Stimulated activated CD8-positive, alpha-beta memory T cell treated with anti-CD3 and anti-CD28 coated beads, Interleukin-4, amount 100 ng/mL, for 1 hour (primary cell): ENCODE measurements at places on chromosomes 16 and 17.

DNA sequence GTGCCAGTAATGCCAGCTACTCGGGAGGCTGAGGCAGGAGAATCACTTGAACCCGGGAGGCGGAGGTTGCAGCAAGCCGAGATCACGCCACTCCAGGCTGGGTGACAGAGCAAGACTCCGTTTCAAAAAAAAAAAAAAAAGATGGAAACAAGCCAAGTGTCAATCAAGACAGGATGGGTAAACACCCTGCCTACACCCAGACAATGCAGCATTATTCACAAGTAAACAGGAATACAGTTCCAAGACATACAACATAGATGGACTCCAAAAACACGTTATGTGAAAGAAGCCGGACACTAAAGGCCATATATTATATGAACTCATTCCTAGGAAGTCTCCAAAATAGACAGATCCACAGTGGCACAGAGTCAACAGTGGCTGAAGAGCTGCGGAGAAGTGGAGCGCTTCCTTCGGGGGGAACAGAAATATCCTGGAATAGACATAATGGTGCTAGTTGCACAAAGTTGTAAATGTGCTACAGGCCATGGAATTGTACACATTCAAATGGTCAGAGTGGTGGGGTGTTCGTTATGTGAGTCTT, 33.9 kb downstream of the ANKRD11 start:
- DNase-seq, result no peak

DNA sequence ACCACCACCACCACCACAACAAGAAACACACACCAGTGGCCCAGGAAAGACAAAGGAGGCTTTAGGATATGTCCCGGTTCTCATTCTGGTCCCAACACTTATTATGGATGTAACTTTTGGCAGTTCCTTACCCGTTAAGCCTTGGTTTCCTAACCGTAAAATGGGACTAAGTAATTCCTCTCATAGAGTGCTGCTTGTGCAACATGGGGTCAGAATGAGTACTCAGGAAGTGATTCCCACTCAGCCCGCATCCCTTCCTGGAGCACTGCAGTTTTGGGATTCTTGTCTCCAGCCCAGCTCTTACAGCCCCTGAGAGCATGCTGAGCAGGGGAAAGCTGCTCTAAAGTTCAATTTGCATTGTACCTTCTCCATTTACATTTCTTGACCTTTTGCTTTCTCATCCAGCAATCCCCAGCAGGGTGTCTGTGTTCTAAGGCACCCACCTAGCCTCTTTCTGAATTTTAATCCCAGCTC, 262.6 kb downstream of the PRKCA start:
- DNase-seq, result no peak

DNA sequence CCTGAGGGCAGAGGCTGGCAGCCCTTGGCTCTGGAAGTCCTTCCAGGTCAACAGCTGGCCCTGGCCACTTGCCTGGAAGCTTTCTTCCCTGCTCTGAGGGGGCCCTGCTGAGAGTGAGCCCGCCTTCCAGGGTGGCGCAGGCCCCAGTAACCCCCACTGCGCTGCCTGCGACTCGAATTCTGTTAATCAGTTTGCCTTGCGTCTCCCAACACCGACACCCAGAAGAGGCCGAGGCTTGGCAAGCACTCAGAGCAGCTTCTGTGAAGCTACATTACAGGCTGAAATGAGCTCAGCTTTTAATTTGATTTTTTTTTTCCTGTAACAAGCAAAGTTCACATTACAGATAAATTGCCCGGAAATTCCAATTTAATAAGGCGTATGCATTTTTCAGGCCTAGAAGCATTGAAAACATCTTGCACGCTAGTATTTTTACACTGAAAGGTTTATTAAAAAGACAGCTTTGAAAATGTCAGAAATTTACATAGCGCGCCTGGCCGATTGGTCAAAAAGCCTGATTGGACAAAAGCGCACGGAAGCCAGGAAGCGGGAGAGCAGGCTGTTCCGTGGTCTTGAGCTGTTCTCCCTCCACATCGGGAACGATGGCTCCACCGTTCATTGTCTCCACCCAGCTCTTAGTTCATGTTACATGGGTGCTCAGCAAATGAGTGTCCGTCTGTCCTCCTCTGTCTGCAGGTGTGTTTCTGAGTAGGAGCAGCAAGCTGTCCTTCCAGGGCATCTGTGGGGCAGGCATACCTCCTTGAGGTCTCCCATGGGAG, 65.5 kb upstream of the HSBP1 start:
- no peak for DNase-seq

DNA sequence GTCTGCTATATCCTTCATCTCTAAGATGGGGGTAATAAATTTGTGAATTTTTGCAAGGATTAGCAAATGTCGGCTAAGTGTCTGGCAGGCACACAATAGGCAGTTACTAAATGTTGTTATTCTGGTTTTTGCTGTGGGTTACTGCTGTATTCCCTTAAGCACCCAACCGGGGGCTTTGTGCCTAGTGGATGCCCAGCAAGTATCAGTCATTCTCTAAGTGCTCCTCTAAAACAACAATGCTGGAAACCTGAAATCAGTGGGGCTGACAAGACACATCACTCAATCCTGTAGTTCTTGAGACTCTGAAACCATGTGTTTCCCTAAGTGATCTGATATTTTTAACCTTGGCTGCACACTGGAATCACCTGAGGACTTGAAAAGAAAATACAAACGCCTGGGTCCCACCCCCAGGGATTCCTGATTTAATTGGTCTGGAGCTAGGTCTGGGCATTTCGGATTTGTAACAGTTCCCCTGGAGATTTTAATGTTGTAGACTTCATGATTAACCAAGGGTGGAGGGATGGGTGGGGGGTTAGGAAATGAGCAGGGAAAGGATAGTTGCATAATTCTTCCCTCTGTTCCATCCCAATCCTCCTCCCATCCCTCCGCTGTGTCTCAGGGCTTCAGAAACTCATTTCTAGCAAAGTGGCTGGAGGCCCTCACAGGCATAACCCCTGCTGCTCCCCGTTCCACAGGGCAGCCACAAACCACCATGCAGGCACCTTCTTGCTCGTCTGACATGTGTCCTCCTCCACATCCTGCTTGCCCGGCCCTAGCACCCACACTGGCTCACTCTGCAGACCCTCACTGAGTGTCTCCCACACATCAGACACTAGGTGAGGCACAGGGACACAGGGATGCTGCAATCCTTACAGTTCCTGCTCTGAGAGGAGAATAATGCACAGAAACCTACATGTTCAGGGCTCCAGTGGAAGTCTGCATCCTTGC, 61.7 kb upstream of the LYRM9 start:
- no peak for DNase-seq

DNA sequence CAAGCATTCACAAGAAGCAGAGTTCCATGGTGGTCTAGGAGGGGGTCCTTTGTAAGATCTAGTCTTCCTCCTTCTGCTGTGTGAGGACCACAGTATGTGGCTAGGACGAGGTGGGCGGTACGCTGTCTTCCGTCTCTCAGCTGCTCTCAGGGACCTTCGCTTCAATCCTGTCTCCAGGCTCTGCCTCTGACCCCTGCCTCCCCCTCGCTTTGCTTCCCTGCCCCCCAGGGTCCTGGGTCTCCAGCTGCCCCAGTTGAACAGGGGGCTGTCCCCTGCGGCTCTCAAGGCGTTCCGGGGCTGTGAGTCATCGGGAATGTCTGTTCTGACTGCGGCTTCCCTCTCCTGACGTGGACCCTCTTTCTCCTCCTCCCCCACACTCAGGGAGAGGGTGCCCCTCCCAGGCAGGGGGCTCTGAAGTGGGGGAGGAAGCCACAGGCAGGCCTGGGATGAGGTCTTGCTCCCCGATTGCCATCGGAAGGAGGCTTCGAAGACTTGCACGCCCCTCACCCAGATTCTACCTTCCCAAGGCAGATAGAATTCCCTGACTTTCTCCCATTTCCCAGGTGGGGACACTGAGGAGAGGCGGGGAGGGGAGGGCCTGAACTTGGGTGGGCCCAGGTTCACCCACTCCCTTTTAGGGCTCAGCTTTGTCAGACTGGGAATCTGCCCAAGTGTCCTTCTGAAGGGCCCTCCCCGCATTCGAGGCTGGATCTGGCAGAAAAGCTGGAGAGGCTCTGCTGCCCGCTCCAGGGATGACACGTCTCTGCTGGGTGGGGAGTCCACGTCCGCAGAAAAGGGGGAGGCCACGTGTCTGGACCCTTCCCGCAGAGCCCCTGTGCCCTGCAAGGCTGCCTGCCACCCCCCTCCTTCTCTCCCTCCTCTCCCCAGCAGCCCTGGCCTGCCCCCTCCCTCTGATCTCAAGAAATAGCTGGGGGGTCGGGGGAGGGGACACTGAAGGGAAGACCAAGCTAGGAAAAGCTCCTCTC, 9.1 kb upstream of the COL1A1 start:
- DNase-seq, result no peak

DNA sequence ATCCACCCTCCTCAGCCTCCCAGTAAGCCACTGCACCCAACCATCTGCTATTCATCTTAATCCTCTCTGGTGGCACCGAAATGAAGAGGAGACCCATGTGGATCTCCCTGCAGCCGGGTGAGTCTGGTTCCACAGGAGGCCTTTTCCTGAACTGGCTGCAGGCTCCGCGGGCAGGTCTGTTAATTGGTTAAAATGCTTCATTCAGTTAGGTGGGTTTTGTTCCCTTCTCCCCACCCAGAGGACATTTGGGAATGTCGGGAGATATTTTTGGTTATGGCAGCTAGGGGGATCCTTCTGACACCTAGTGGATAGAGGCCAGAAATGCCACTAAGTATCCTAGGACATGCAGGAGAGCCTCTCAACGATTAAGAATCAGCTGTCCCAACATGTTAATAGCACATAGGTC, 16.7 kb downstream of the C16orf54 start:
- no peak for DNase-seq

DNA sequence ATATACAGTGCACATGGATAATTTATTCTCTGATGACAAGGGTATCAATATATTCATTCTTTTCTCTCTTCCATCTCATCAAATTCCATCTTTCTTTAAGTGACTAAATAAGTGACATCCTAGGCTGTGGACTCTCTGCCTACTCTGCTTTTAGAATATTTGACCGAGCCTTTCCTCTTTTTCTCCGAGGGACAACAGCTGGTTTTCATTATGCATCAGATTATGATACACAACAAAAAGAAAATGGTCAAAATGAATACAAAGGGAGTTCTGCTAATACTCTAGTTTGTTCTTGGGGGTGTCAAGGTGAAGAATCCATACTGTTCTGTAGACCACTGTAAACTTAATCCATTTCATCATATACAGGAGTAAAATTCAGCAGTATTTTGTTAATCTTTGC, 942.6 kb downstream of the KCNJ2 start:
- DNase-seq, result no peak

DNA sequence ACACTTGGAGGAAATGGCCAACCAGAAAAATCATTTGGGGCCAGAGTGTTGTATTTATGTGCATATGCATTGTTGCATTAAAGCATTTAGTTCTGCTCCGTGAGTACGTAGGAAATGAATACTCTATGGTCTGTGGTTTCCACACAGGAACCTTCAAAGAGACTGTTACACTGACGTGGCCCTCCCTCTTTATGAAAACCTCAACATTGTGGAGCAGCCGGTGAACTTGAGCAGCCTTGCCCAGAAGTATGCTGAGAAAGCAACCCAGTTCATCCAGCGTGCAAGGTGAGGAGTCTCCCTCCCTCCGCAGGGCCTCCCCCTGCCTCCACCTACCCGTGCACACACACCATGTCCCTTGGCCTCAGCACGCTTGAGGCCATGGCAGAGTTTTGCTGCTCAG, 65.2 kb downstream of the ARSG start:
- DNase-seq, result peak; percentile 36

DNA sequence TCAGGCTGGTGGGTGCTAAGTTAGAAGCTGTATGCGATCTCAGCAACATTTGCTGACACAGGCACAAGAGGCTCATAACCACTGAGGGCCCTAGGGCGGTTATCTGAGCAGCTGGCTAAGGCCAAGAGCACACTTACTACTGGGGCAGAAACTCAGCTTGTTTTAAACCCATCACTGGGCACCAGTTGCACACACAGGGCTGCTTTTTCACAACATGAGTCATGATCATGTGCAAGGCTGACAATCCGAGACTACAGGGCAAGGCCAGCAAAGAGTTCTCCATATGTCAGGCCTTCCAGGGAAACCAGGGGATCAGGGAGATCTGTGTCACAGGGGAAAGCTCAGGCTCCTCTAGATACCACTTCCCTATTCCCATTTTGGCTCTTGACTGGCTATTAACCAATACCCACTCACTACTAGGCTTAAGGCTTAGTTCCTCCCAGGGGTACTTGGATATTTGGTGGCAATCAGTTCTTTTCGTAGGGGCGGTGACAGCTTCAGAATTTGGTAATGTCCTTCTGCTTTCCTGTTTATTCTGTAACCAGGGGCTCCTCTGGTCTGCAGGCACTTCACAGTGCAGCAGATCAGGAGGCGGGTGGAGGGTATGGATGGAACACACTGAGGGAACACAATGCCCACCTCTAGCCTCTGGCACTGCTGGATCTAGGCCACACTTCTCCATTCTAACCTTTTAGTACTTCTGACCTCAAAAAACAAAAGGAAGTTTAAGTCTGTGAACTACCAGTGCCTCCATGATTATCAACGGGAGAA, 44.9 kb upstream of the ERN1 start:
- DNase-seq, result no peak

DNA sequence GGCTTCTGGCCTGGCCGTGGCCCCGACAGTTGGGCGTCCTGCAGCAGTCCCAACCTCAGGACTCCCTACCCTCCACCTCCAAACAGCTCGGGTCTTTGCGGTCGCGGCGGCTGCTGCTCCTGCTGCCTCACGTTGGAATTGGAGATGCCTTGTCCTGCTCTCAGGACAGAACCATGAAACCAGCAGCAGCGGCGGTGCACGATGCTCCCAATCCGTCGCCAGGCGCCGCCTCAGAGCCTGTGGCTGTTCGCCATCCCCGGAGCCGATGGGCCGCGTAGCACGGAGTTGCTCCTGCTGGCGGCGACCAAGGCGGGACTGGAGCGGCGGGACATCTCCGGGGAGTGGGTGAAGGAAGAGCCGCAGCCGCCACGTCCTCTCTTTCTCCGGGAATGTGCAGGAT, 1965.9 kb downstream of the TP53TG3F start:
- no peak for DNase-seq

- peak; percentile 24 for DNase-seq
Observed at GRCh38 chr17:80005360-80006338, 30.0 kb downstream of the TBC1D16 start.

GRCh38 chr16:49282690-49283375, 1.2 kb upstream of the CBLN1 start:
- DNase-seq, result no peak

DNA sequence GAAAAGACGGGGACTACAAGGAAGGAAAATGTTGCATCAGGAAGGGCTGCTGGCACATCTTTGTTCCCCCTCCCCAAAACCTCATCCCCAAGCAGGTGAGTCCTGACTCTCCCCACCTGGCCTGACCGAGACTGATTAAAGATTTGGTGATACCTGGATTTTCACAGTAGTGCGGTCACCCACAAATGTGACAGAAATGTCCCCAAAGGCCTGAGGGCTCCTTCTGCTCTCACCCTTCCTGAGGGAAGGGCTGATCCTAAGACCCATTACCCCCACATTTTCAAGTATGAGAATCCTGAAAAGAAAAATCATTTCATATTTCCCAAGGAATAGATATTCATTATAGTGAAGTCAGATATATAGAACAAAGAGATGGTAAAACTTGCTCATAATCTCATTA, 28.8 kb downstream of the TBC1D3B start:
- no peak for DNase-seq

GRCh38 chr16:12871784-12872183, 29.6 kb upstream of the SHISA9 start:
- DNase-seq, result no peak

- DNase-seq, result no peak
Observed at GRCh38 chr16:57698812-57699405, 4.3 kb downstream of the DRC7 start.
